ENCODE measurements at places on chromosomes 3 and 15.
A peak's percentile ranks its signal among the peaks of the same experiment; 100 is the strongest.

- peaks cover 6% of the 10 kb centered on the region for H3K27me3 ChIP-seq
- H3K4me3 ChIP-seq = no peak overlapping the region
- DNase-seq = no peak
- H3K27ac ChIP-seq = no peak overlapping the region
- H3K36me3 ChIP-seq = no peaks in the 10 kb centered on the region
Observed at GRCh38 chr15:74425630-74426029, 8.1 kb downstream of the SEMA7A start.

DNA sequence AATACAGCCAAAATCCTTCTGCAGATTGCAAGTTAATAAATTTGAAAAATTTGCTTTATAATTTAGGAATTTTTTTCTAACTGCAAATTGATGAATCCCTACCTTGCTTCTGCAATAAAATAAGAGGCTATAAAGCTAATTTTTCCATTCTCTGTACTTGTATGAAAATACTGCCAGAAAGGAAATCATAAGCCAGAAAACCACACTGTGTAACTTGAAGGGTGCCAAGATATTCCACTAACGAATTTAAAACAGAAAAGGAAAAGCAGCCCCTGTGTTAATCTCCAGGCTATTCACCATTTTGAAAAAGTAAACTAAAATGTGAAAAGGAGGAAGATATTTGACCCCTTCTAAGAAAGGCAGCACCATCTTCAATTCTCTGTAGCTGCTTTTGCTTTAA, 557.9 kb upstream of the ZNF385D start:
- no peaks in the 10 kb centered on the region for H3K27me3 ChIP-seq
- no peak for DNase-seq
- H3K4me1 ChIP-seq = no peaks in the 10 kb centered on the region
- H3K36me3 ChIP-seq = no peaks in the 10 kb centered on the region

DNA sequence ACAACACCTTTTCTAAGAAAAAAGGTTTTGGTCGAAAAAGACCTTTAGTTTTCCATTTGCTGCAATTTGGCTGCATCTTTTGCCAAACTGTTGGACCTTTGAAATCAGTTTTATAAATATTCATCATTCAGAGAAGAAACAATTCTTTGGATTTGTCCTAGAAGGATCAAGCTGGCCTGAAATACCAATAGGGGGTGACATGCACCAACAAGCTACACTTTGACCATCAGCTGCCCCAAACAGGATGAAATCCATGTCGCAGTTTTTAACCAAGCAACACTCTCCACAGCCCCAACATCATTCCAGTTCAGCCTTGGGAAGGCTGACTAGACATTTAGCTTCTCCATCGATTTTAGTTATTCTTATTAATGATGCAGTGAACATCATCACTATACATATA, 9.8 kb downstream of the RPL15 start:
- no peaks in the 10 kb centered on the region for H3K4me1 ChIP-seq
- H3K27me3 ChIP-seq = no peaks in the 10 kb centered on the region
- no peak overlapping the region for H3K4me3 ChIP-seq
- no peaks in the 10 kb centered on the region for H3K36me3 ChIP-seq

GRCh38 chr15:100250176-100250800, 91.5 kb downstream of the ADAMTS17 start:
- H3K36me3 ChIP-seq = no peaks in the 10 kb centered on the region
- no peak overlapping the region for H3K27ac ChIP-seq
- no peak overlapping the region for H3K4me3 ChIP-seq
- H3K4me1 ChIP-seq = no peaks in the 10 kb centered on the region
- no peak for DNase-seq

- H3K36me3 ChIP-seq = no peaks in the 10 kb centered on the region
- no peak overlapping the region for H3K4me3 ChIP-seq
- DNase-seq = no peak
- no peaks in the 10 kb centered on the region for H3K4me1 ChIP-seq
Observed at GRCh38 chr15:80760960-80761359, 18.2 kb upstream of the CEMIP start.

- H3K36me3 ChIP-seq = no peaks in the 10 kb centered on the region
- H3K27ac ChIP-seq = peak overlapping the region; percentile 24
- DNase-seq = peak; percentile 90
- peaks cover 39% of the 10 kb centered on the region for H3K4me1 ChIP-seq
Observed at GRCh38 chr15:56765251-56765650, 31.9 kb upstream of the ZNF280D start.

GRCh38 chr15:42461261-42461660, 29.7 kb downstream of the ZNF106 start:
- H3K4me3 ChIP-seq = no peak overlapping the region
- no peaks in the 10 kb centered on the region for H3K27me3 ChIP-seq
- H3K36me3 ChIP-seq = peaks cover 2% of the 10 kb centered on the region
- H3K27ac ChIP-seq = no peak overlapping the region
- peaks cover 19% of the 10 kb centered on the region for H3K4me1 ChIP-seq

DNA sequence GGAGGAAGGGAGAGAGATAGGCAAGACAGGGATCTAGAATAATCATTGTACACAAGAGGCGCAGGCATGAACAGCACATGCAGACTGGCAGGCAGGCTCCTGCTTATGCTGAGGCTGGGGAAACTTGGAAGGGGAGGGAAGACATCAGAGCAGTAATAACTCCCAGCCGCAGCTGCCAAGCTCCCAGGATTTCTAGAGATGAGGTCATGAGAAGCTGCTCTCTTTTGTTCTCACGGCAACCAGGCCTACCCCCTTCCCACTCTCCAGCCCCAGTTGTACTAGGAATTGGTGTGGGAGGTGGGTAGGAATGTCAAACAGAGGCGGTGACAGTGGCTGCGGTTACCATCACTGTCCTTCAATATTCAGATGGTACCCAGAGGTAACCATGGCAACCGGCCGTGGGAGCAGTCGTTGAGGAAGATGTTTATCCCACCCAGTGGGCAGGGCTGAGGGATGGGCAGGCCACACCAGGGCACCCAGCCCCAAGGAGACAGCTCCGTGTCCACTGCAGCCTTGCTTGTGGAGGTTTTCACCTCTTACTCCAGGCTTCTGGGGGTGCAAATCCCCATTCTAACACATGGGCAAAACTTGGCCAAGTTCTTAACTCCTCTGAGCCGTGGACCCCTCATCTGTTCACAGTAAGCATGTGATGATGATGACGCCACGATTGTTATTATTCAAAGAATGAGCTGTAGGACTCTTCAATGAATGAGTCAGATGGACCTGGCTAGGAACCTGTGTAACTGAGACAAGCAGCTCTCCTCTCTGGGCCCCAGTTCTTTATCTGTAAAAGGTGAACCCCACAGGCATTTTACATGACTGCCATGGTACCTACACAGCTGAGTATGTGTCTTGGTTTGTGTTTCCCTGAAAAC, 360.8 kb upstream of the PROK2 start:
- DNase-seq = no peak
- no peak overlapping the region for H3K27ac ChIP-seq
- H3K4me3 ChIP-seq = no peak overlapping the region
- H3K27me3 ChIP-seq = no peaks in the 10 kb centered on the region
- no peaks in the 10 kb centered on the region for H3K36me3 ChIP-seq

DNA sequence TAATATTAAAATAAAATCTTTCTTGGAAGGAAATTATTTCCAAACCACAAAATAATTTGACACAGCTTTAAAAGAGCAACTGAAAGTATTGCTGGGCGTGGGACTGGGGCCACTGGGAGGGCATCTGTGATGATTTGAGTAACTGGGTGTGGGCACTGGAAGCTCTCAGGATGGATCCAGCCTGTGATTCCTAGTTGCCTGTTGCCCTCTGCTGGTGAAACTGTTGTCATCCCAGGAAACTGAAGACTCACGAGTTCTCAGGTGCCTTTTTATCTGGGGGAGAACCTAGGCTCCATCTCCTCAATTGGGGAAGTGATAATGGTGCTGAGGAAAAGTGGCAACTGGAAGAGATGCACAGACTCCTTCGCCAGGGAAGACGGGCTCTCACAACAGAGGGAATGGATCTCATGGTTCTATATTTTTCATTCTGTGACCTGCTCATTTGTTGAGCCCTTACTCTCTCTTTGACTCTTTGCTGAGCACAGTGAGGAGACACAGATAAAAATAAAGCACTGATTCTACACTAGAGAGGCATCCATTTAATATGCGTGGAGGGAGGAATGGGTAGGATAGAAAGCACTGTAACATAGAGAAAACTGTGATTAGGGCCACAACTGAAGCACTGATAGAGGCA, 61.6 kb downstream of the TPRG1 start:
- no peaks in the 10 kb centered on the region for H3K27me3 ChIP-seq
- H3K4me3 ChIP-seq = no peak overlapping the region
- H3K36me3 ChIP-seq = no peaks in the 10 kb centered on the region
- DNase-seq = peak; percentile 27
- no peaks in the 10 kb centered on the region for H3K4me1 ChIP-seq
- H3K27ac ChIP-seq = no peak overlapping the region

DNA sequence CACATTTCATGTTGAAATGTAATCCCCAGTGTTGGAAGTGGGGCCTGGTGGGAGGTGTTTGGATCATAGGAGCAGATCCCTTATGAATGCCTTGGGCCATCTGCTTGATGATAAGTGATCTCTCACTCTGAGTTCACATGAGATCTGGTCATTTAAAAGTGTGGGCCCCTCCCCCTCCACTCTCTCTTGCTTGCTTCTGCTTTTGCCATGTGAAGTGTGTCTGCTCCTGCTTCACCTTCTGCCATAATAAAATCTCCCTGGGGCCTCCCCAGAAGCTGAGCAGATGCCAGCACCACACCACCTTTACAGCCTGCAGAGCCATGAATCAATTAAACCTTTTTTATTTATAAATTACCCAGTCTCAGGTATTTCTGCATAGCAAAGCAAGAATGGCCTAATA, 14.2 kb upstream of the CD200R1L start:
- DNase-seq = no peak
- no peak overlapping the region for H3K27ac ChIP-seq
- H3K4me3 ChIP-seq = no peak overlapping the region

- H3K36me3 ChIP-seq = no peaks in the 10 kb centered on the region
- no peaks in the 10 kb centered on the region for H3K4me1 ChIP-seq
- no peak overlapping the region for H3K4me3 ChIP-seq
- no peaks in the 10 kb centered on the region for H3K27me3 ChIP-seq
- H3K27ac ChIP-seq = no peak overlapping the region
- no peak for DNase-seq
Observed at GRCh38 chr3:102687851-102688555, 253.2 kb downstream of the ZPLD1 start.
